ENCODE measurements at places on chromosomes 12 and 14.
A peak's percentile ranks its signal among the peaks of the same experiment; 100 is the strongest.

- H3K4me3 ChIP-seq = no peak overlapping the region
- no peak for DNase-seq
- no peaks in the 10 kb centered on the region for H3K36me3 ChIP-seq
These were observed 51.7 kb downstream of the TRHDE start for GRCh38 chr12:72323881-72324280.

DNA sequence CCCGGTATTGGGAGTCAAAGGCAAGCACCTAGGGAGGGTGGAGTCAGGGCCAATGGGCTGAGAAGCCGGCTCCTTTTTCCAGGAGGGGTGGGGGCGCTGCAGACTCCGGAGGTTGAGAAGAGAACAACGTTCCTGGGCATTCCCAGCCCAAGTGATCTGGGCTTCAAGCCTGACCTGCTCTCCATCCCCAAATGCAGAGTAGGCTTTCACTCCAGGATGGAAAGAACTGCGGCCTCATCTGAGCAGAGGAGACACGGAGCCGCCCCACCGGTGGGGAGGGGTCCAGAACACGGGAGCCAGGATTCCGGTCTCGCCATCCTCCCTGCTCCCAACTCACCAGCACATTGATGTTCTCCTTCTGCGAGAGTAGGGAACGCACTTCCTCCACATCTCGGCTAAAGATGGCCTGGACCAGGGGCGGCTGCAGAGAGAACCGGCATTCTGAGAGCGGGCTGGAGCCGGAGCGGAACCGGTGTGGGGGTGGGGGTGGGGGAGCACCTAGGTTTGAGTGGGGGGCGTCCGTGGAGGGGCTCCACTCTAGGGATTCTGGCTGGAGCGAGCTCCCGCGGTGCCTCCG lies 605 bp downstream of the ANKRD52 start:
- peak overlapping the region; percentile 95 for H3K4me3 ChIP-seq
- no peak for DNase-seq
- H3K27ac ChIP-seq = peak overlapping the region; percentile 87
- no peaks in the 10 kb centered on the region for H3K27me3 ChIP-seq
- peaks cover 16% of the 10 kb centered on the region for H3K4me1 ChIP-seq

DNA sequence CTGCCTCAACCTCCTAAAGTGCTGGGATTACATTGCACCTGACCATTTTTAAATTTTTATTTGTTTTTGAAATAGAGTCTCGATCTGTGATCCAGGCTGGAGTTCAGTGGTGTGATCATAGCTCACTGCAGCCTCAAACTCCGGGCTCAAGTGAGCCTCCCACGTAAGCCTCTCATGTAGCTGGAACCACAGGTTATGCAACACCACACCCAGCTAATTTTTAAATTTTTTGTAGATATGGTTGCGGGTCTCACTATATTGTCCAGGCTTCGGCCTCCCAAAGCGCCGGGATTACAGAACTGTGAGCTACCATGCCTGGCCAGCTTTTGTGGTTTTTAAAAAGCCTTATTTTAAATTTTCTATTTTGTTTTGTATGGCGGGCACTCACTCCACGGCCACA lies 2.2 kb upstream of the DRAM1 start:
- no peaks in the 10 kb centered on the region for H3K36me3 ChIP-seq
- H3K4me3 ChIP-seq = no peak overlapping the region
- no peaks in the 10 kb centered on the region for H3K27me3 ChIP-seq
- H3K27ac ChIP-seq = peak overlapping the region; percentile 95

DNA sequence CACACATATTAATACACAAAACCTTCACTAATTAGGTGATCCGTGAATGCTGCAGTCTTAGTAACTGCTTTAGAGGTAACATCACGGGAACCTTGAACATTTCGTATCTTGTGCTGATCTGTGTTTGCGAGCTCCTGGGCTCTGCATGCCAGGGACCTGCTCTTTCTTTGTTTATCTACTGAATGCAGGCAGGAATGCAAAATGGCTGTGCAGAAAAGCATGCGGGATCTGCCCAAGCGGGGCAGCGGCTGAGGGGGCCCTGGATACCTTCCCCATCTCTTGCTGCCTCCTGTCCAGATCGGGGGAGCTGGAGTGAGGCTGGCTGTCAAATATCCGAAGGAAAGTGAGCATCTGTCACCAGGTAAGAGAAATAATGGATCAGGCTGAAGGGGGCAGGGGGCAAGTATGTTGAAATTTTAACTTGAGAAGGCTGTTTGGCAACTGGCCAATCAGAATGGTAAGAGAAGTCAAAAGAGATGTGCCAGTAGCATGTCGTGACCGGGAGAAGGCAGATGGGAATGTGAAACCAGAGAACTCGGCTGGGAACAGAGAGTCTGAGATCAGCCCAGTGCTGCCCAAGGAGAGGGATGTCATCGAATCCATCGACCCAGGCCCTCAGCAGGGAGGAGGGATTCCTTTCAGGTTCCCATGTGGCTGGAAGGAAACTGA lies 191.4 kb downstream of the TTC7B start:
- H3K4me3 ChIP-seq = no peak overlapping the region
- peaks cover 38% of the 10 kb centered on the region for H3K4me1 ChIP-seq
- no peak overlapping the region for H3K27ac ChIP-seq
- DNase-seq = no peak

DNA sequence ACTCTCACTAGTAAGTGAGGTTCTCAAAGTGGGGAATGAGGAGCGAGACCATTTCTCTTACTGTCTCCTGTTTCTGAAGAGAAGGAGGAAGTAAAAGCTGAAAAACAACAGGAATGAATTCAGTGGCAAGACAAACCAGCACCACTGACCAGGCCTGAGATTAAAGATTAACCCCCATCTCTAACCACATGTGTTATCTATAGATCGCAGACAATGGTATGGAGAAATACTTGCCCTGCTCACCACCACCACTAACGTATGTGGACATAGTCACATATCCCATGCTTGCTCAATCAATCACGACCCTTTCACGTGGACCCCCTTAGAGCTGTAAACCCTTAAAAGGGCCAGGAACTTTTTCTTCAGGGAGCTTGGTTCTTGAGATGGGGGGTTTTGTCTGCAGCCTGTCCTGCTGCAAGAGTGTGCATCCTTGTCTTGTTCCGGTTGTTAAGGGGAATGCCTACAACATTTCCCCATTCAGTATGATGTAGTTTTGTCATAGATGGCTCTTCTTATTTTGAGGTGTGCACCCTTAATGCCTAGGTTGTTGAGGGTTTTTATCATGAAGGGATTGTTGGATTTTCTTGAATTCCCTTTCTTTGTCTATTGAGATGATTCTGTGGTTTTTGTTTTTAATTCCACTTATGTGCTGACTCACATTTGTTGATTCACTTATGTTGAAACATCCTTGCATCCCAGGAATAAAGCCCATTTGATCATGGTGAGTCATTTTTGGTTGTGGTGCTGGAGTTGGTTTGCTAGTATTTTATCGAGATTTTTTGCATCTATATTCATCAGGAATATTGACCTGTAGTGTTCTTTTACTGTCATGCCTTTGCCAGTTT lies 698.8 kb upstream of the LMO3 start:
- no peak overlapping the region for H3K27ac ChIP-seq
- no peaks in the 10 kb centered on the region for H3K4me1 ChIP-seq
- DNase-seq = no peak
- no peaks in the 10 kb centered on the region for H3K27me3 ChIP-seq
- H3K4me3 ChIP-seq = no peak overlapping the region

- DNase-seq = no peak
- peaks cover 25% of the 10 kb centered on the region for H3K4me1 ChIP-seq
- H3K27ac ChIP-seq = no peak overlapping the region
These were observed 2.2 kb upstream of the ATXN3 start for GRCh38 chr14:92108345-92109254.

GRCh38 chr12:13941258-13942249 lies 39.8 kb downstream of the GRIN2B start:
- H3K4me1 ChIP-seq = no peaks in the 10 kb centered on the region
- H3K36me3 ChIP-seq = no peaks in the 10 kb centered on the region
- DNase-seq = peak; percentile 31
- no peak overlapping the region for H3K27ac ChIP-seq
- no peak overlapping the region for H3K4me3 ChIP-seq

- no peaks in the 10 kb centered on the region for H3K36me3 ChIP-seq
- H3K27ac ChIP-seq = no peak overlapping the region
- no peaks in the 10 kb centered on the region for H3K4me1 ChIP-seq
- H3K4me3 ChIP-seq = no peak overlapping the region
- no peak for DNase-seq
- H3K27me3 ChIP-seq = no peaks in the 10 kb centered on the region
These were observed 372.2 kb downstream of the GXYLT1 start for GRCh38 chr12:41772478-41772877.

- no peak overlapping the region for H3K27ac ChIP-seq
- no peak for DNase-seq
- no peaks in the 10 kb centered on the region for H3K4me1 ChIP-seq
- no peaks in the 10 kb centered on the region for H3K27me3 ChIP-seq
- H3K36me3 ChIP-seq = no peaks in the 10 kb centered on the region
These were observed 172.2 kb upstream of the ATP2B1 start for GRCh38 chr12:89880690-89881350.

DNA sequence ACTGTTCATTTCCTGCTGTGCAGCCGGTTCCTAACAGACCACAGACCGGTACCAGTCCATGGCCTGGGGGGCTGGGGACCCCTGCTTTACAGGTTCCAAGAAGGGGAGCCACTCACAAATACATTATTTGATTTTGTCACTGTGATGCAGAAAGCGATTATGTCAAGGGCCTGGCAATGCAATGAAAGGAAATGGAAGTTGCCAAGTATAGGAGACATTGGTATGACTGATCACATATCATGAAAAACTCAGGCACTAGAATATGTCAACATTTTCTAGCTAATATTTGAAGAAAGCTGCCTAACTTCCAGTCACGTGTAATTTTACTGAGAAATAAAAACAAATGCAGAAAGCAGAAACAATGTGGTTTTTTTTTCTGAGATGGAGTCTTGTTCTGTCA lies 68.9 kb upstream of the USP44 start:
- DNase-seq = no peak
- H3K36me3 ChIP-seq = no peaks in the 10 kb centered on the region
- no peak overlapping the region for H3K4me3 ChIP-seq
- peaks cover 18% of the 10 kb centered on the region for H3K4me1 ChIP-seq
- H3K27ac ChIP-seq = no peak overlapping the region

- H3K36me3 ChIP-seq = no peaks in the 10 kb centered on the region
- H3K4me3 ChIP-seq = no peak overlapping the region
- H3K27me3 ChIP-seq = no peaks in the 10 kb centered on the region
- H3K27ac ChIP-seq = no peak overlapping the region
- no peaks in the 10 kb centered on the region for H3K4me1 ChIP-seq
These were observed 108.3 kb upstream of the CPSF6 start for GRCh38 chr12:69131077-69131476.

- H3K27ac ChIP-seq = no peak overlapping the region
- peaks cover 16% of the 10 kb centered on the region for H3K4me1 ChIP-seq
These were observed 2.5 kb downstream of the LPCAT3 start for GRCh38 chr12:7015555-7016370.

DNA sequence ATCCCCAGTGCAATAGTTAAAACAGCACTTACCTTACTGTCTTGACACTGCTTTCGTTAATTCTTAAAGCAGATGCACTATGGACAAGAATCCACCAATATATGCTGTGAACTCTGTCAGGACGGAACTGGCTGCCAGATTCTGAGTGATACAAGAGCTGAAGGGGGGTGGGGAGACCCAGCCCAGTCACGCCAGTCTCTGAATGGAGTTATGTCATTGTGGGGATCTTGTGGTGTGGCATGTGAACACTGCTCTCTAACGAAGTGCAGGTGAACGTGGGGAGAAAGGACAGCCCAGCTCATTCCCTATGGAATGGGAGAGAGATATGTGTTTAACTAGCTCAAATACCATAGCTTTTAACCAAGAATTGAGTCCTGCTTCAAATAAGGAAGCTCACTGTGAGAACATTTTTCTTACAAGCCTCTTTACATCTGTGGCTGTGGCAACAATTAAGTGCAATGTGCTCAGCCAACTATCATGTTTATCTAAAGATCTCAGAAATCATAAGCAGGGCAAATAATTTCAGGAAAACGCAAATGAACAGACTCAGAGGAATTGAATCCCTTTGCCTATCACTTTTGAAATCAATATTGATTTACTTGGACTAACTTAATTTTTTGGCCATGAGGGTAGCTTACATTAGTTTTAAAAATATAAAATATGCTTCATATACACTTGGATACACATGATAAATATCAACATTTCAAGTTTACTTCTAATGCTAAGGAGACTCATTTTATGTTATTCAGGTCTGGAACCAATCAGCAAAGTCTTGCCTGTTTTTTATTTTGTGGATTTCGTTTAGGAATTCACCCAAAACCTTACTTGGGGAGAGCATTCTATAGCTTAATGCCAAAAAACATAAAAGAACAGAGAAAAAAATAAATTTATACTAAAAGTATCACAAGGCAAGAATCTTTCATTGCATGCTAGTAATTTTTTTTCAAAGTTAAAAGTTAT lies at the start of gene LUM:
TSS of gene LUM (minus strand) at position 129 of the 960 bp plus-strand sequence. CDS start 2,515 bp downstream, outside the sequence.
- H3K36me3 ChIP-seq = no peaks in the 10 kb centered on the region
- no peaks in the 10 kb centered on the region for H3K27me3 ChIP-seq
- peak within 1 kb of the TSS; percentile 0 for H3K4me3 ChIP-seq
- peak within 1 kb of the TSS; percentile 77 for H3K27ac ChIP-seq
- no peaks in the 10 kb centered on the region for H3K4me1 ChIP-seq

DNA sequence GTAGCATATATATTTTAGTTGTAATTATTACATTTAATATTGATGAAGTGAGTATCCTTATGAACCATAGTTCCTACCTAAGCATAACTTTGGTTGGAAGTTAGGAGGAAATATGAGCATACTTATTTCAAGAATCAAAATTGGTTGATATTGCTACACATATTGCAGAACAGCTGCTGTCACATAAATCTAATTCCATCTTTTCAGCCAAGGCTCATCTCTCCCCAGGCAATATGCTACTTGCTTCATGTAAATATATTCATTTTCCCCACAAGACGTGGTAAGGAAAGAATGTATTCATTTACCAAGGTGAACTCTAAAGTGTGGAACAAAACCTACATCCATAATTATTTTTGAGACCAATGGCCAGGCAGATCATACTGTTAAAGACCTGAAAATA lies 62.5 kb upstream of the HIF1A start:
- H3K36me3 ChIP-seq = no peaks in the 10 kb centered on the region
- DNase-seq = no peak
- no peaks in the 10 kb centered on the region for H3K4me1 ChIP-seq
- no peak overlapping the region for H3K4me3 ChIP-seq

GRCh38 chr12:92747151-92747550 lies 44.4 kb downstream of the PLEKHG7 start:
- H3K4me3 ChIP-seq = no peak overlapping the region
- H3K27me3 ChIP-seq = no peaks in the 10 kb centered on the region
- peak overlapping the region; percentile 79 for H3K27ac ChIP-seq
- H3K36me3 ChIP-seq = no peaks in the 10 kb centered on the region
- H3K4me1 ChIP-seq = no peaks in the 10 kb centered on the region
- no peak for DNase-seq

DNA sequence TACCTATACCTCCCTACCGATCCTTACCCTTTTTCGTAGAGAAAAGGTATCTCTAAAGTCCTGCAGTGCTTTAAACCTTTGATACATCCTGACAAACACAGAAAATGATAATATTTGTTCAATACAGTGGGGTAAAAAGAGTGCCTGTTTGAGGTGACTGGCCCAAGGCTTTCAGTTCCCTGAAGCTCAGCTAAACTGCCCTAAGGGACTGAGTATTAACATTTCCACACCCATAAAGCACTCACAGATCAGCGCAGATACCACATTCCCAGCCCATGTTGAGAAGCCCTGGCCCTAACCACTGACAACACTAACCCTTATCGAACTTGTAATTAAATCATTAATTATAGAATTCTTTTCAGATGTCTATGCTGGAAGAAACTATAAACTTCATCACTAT lies 108.7 kb downstream of the DIP2B start:
- no peak overlapping the region for H3K4me3 ChIP-seq
- no peaks in the 10 kb centered on the region for H3K27me3 ChIP-seq
- no peak overlapping the region for H3K27ac ChIP-seq
- DNase-seq = no peak

Measured in heart left ventricle (tissue), 16 donors.